NCI-H1417 treated with DMSO at 0.1 percent for 48 hours (cell line): ENCODE measurements at places on chromosomes 5 and 9.

GRCh38 chr9:21656776-21657674 lies 145.4 kb upstream of the MTAP start:
- DNase-seq: no peak

GRCh38 chr5:83919071-83920041 lies 198.7 kb upstream of the HAPLN1 start:
- no peak for DNase-seq

GRCh38 chr5:149939546-149939945 lies 5.0 kb downstream of the PDE6A start:
- no peak for DNase-seq

GRCh38 chr5:158313027-158313732 lies 454.2 kb upstream of the CLINT1 start:
- DNase-seq: no peak

- DNase-seq: no peak
These were observed 594.8 kb downstream of the RAB3C start for GRCh38 chr5:59177644-59178043.

GRCh38 chr9:17063535-17064135 lies 71.2 kb upstream of the CNTLN start:
- no peak for DNase-seq
